T-helper 2 cell treated with Interferon-gamma antibody and Interleukin-4, amounts not matched to agents 5 μg/mL and 100 μg/mL, for 36 hours (primary cell): ENCODE measurements at places on chromosomes 11 and 22.

GRCh38 chr11:70494559-70495350 lies 96.4 kb downstream of the CTTN start:
- no peak for DNase-seq

DNA sequence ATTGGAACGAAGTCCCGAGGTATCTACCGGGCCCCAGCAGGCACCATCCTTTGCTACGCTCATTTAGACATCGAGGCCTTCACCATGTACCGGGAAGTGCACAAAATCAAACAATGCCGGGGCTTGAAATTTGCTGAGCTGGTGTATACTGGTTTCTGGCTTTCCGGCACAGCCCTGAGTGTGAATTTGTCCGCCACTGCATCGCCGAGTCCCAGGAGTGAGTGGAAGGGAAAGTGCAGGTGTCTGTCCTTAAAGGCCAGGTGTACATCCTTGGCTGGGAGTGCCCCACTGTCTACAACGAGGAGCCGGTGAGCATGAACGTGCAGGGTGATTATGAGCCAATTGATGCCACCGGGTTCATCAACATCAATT lies 158.8 kb upstream of the GUCY1A2 start:
- no peak for DNase-seq

DNA sequence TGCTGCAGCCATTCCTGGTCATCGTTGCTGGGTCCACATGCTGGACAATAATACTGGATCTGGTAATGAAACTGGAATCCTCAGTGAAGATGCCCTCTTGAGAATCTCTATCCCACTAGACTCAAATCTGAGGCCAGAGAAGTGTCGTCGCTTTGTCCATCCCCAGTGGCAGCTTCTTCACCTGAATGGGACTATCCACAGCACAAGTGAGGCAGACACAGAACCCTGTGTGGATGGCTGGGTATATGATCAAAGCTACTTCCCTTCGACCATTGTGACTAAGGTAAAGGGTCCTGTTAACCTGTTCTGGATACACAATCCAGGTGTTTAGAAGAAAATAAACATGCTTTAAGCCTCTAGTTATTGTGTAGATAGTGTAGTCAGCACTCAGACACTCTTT lies 46.9 kb upstream of the SLC22A25 start:
- DNase-seq, result no peak

GRCh38 chr11:114291842-114292680 lies 4.1 kb upstream of the NNMT start:
- no peak for DNase-seq

DNA sequence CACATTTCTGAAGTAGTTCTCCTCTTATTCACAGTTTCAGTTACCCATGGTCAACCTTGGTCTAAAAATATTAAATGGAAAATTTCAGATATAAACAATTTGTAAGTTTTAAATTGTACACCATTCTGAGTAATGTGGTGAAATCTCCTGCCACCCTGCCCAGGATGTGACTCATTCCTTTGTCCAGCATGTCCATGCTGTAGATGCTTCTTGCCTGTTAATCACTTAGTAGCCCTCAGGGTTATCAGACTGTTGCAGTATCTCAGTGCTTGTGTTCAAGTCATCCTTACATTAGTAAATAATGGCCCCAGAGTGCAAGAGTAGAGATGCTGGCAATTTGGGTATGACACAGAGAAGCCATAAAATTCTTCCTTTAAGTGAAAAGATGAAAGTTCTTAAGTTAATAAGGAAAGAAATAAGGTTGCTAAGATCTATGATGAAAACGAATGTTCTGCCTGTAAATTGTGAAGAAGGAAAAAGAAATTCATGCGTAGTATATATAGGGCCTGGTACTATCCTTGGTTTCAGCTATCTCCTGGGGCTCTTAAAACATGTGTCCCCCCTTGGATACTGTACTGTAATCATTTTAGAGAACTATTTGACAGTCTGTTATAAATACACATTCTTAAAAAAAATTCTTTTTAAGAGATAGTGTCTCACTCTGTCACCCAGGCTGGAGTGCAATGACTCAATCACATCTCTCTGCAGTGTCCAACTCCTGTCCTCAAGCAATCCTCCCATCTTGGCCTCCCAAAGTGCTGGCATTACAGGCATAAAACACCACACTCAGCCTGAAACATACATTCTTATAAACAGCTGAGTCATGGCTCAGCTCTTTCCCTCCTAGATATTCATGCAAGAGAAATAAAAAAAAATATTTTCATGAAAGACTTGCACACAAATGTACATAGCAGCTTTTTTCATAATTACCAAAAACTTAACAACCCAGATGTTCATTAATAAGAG lies 31.3 kb downstream of the MTNR1B start:
- DNase-seq, result no peak

GRCh38 chr11:109422870-109423465 lies 978 bp downstream of the C11orf87 start:
- no peak for DNase-seq

DNA sequence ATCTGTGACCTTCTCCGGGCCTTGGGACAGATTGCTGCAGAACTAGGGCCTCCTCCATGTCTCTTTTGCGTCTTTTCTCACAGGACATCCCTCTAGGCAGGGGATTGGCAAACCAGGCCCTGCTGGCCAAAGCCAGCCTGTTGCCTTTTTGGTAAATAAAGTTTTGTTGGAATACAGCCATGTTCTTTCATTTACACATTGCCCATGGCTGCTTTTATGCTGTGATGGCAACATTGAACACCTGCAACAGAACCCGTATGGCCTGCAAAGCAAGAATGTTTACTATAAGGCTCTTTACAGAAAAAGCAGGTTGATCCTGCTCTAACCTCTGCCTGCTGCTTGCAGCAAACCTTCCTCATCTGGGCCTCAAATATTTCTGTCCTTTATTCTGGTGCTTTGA lies 56.8 kb upstream of the B3GAT1 start:
- DNase-seq, result no peak

GRCh38 chr22:32416556-32417085 lies 4.6 kb upstream of the RTCB start:
- DNase-seq, result no peak

GRCh38 chr11:68689737-68690625 lies 5.6 kb downstream of the GAL start:
- no peak for DNase-seq

DNA sequence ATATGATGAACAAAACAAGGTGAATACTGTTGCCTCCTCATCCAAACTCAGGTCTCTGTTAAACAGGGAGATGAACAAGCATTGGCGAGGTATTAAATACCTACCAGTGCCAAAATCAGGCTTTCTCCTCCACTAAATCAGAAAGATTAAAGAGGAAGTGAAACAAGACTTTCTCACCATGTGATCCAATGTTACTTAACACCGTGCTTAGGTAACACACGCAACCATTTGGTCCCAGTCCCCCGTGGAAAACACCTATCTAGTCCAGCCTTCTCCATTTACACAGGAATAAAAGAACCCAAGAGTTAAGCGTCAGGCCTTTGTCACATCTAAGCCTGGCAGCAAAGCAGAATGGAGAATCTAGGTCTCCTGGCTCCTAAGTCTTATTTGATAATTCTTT lies 34.5 kb downstream of the TENM4 start:
- DNase-seq, result no peak

GRCh38 chr11:103648054-103648453 lies 388.4 kb upstream of the DDI1 start:
- no peak for DNase-seq

DNA sequence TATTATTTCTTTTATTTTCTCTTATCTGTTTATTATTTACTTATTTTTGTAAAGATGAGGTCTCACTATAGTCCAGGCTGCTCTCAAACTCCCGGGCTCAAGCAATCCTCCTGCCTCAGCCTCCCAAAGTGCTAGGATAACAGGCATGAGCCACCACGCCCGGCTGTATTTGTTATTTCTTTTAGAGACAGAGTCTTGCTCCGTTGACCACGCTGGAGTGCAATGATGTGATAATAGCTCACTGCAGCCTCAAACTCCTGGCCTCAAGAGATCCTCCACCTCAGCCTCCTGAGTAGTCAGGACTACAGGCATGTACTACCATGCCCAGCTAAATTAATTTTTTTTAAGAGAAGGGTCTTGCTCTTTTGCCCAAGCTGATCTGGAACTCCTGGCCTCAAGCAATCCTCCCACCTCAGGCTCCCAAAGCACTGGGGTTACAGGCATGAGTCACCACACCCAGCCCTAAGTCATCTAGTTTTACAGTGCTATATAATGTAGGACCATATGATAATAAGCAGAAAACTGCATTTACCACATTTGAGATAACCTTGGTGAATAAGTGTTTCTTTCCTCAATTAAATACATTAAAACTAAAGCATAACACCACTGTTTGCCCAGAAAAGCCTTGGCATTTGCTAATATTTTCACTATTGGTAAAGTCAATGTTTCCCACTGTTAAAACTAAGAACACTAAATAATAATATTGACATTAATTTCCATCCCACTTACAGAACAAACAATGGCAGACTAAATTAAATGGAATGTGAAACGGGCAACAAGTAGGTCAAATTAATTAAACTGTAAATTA lies 127.5 kb downstream of the SIK3 start:
- DNase-seq, result no peak

- no peak for DNase-seq
These were observed 27.9 kb upstream of the FZD4 start for GRCh38 chr11:86983021-86983488.

DNA sequence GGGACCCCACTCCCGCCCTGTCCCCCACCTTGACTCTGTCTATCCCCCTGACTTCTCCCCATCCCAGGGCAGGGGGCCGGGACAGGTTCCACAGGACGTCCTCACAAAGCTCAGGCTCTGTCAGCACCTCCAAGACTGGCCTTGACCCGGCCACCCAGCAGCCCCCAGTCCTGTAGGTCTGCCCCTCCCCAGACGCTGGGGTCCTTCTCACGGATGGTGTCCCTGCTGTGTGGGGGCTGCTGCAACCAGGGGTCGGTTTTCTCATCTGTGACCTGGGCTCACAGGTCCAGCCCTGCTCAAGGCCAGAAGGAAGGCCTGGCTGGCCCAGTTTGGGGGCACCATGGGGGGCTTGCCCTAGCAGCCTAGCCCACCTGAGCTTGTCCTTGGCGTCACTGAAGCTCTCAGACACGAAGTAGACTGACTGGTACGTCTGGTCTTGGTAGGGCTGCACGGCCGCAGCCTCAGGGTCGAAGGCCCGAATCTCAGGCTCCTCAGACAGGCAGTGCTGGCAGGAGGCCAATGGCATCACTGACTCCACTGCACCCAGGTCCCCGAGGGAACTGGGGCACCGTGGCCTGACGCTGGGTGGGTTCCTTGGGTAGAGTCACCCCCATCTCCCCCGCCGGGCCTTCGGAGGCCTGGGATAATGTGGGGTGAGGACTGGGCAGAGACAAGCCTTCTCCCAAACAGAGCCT lies 4.0 kb upstream of the INS start:
- no peak for DNase-seq

- no peak for DNase-seq
These were observed 4.2 kb upstream of the BID start for GRCh38 chr22:17778412-17778976.

- no peak for DNase-seq
These were observed 3.7 kb downstream of the MIAT start for GRCh38 chr22:26660961-26661578.

GRCh38 chr11:121337740-121338272 lies 45.2 kb downstream of the SC5D start:
- DNase-seq, result no peak

DNA sequence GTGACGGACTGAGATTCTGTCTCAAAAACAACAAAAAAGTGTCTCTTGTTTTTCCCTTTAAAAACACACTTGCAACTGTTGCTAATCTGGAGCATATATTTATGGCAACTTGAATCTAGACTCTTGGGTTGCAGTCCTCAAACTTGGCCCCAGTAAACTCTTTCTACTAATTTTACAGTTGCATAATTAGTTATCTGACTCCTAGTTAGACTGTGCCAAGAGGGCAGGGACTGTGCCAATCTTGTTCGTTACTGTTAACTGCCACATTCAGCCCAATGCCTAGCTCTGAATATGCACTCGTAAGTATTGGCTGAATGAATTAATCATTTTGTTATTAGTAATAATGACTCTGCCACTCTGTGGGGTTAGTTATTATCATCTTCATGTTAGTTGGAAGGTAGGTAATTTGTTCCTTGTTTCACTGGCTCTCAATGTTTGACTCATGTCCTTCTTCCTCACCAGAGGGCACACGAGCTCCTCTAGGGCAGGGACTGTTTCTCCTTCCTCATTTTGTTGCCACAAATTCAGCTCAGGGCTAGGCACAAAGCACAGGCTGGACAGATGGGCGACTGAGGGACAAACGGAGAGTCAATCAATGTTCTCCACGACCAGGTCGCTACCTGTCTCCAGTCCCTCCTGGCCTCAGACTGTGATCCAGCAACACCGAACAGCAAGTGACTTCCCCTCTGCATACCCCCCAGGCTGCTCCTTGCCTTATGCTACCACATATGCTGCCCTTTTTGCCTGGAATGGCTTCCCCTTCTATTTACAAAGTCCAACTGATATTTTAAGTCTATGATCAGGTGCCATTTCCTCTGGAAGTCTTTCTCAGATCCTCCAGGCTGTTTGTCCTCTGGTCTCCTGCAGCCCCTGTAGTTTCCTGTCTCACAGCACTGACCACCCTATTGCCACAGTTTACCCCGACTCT lies 9.0 kb downstream of the CLPB start:
- DNase-seq, result no peak

DNA sequence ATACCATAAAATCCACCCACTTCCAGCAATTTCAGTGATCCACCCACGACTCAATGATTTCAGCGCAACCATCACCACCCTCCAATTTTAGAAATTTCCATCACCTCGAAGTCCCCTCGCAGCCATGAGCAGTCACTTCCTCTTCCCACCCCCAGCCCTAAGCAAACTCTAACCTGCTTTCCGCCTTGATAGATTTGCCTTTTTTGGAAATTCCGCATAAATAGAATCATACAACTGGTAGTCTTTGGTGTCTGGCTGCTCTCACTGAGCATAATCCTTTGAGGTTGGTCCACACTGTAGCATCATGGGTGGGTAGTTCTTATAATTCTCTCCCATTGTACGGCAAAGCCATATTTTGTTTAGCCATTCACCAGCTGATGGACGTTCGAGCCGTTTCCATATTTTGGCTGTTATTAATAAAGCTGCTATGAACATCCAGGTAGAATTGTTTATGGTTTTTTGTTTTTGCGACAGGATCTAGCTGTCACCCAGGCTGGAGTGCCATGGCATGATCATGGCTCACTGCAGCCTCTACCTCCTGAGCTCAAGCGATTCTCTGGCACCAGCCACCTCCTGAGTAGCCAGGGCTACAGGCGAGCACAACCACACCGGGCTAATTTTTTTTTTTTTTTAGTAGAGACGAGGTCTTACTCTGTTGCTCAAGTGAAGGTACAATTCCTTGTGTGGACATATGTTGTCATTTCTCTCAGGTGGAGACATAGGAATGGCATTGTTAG lies 16.0 kb downstream of the PIM3 start:
- DNase-seq, result peak; percentile 81

- DNase-seq, result no peak
These were observed 251.3 kb downstream of the SBF2 start for GRCh38 chr11:10042699-10043098.

GRCh38 chr11:113505046-113505445 lies 29.8 kb upstream of the DRD2 start:
- no peak for DNase-seq

DNA sequence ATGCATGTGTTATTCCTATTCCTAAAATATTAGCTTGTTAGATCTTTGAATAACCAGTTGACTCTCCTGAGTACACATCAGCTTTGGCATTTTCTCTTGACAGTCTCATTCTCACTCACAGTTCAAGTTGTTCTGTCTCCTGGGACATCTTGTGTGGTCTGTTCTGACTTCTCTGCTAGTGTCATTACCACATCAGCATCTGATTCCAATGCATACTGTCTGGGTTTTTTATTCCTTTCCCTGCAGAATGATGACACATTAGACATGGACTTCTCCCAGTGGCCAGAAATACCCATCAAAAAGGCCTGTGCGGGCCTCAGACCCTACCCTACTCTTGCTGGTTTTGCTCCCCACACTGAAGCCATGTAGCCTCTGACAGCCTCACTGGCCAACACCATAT lies 2.7 kb downstream of the ZNF74 start:
- DNase-seq, result no peak
